ENCODE measurements at places on chromosomes 12 and 14. TPM values are rescaled to one million over a fixed set of nuclear protein-coding genes. Genes with fewer than 3 reads are reported as not detected.
A peak's percentile ranks its signal among the peaks of the same experiment; 100 is the strongest.

Gene FAIM2
- 4.7 TPM for polyA plus RNA-seq

Gene SOAT2
- 3.1 TPM for polyA plus RNA-seq

Gene KRT4
- polyA plus RNA-seq: 0.48 TPM

Gene AICDA
- 0.32 TPM for polyA plus RNA-seq

Gene C12orf75
- polyA plus RNA-seq: 75.2 TPM

Gene APOF
- 0.11 TPM for polyA plus RNA-seq

Gene OR4L1
- polyA plus RNA-seq: not detected

Gene TSPAN8
- 27.4 TPM for polyA plus RNA-seq

Gene KRT85
- not detected for polyA plus RNA-seq

Gene CMKLR1
- 4.7 TPM for polyA plus RNA-seq

Gene NAA30
- 28.1 TPM for polyA plus RNA-seq

DNA sequence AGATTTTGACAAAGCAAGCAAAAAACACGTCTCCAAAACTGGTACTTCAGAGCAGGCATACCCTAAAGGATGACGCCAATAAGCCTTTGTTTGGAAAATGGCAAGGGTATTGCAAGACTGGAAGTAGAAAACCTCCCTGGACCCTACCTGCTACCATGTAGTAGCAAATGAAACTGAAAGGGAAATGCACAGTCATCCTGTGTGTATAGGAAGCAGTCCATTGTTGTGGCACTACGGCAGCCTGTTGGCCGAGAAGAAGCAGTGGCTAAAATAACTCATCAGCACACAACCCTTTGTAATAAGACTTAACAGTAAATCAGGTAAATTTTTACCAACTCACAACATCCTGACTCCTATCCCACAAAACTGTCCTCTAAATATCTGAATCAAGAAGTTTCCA, 386.4 kb downstream of the RGS6 start:
- DNase-seq: no peak

GRCh38 chr14:103518422-103519042, 4.1 kb downstream of the CKB start:
- DNase-seq: no peak

DNA sequence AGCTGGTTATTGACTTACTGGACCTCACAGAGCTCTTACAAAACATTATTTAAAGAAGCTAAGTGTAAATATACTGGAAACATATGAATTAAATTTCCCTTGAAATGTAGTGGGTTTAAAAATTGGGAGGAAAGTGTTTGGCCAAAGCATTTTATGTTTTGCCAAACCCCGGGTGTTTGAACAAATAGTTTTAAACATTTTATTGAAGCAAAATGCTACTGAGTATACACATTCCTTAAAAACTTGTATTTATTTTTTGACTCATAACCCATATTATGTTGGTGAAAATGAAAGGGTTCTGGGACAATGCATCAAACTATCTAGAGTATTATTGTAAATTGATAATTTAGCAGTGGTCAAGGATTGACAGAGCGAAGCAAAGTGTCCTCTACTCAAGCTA, 1048.5 kb downstream of the SLC6A15 start:
- no peak for DNase-seq

DNA sequence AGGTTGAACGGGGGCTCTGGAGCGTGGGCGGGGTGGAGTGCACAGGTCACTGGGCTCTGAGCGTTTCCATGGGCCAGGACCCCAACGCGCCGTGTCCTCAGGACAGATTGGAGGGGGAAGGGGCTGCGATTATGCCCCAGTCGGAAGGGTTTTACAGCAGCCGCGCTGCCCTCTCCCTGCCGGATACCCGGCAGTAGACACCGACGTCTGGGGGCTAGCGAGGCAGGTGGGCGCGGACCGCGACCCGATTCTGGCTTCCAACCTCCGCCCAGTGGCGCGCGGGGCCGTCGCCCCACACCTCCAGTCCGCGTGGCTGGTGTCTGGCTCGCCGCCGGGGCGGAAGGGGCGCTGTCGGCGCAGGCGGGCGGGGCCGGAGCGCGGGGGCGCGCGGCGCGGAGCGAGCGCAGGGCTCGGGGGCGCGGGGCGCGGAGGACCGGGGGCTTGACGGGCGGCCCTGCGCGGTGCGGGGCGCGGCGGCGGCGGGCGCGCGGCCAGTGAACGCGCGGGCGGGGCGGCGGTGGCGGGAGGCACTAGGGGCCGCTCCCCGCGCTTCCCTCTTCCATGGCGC, 2.4 kb upstream of the KIF26A start:
- no peak for DNase-seq

DNA sequence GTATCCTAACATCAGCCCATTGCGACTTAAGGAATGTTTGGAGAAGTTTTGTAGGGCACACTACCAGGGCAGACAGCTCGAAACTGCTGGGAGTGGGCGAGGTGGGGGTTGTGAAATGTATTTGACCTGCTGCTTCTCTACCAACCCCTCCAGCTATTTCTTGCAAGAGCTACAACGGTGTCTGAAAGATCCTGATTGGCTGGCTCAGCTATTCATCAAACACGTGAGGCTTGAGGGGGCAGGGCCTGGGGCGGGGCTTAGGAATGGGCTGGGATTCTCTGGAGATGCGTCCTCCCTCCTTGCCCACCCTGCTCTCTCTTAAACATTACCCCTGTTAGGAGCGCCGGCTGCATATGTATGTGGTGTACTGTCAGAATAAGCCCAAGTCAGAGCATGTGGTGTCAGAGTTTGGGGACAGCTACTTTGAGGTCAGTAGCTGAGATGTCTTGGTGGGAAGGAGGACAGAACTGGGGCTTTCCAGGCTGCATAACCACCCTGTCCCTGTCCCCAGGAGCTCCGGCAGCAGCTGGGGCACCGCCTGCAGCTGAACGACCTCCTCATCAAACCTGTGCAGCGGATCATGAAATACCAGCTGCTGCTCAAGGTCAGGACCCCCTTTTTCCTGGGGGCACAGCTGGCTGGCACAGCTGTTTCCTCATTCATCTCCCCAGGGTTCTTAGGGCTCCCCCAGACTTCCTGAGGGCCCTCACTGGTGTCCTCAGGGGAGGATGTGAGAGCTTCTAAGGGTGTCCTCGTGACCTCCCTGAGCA, 3.1 kb downstream of the ARHGEF25 start:
- no peak for DNase-seq

DNA sequence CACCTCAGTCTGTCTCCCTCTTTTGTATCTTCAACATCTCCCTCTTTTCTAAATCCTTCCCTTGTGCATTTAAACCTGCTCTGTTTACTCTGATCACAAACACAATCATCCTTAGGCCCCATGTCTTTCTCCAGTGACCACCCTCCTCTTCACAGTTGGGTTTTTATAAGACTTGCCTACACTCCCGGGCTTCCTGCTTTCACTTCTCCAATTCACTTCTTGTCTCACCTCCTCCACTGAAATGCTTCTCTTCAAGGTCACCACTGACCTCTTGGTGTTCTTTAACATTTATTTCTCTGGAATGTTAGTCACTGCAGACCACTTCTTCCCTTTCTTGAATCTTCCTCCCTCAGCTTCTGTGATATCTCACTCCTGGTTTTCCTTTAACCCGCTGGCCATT, 8.7 kb upstream of the SMCO2 start:
- no peak for DNase-seq

DNA sequence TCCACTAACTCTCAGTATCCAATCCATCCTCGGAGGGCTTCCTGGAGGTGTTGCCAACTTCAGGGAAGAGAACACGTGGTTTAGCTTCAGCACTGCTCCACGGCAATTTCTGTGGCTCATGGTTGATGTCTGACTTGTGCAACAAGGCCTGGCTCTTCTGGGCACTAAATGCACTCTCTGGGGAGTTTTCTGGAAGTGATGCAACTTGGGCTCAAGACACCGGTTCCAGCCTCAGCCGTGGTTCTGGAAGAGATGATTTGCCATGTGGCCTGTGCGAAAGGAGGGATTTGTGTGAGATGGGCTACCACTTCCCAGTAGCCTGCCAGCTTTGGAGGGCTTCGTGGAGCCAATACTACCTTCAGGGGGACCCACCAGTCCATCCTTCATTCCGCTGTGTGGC, 118.6 kb upstream of the RTL1 start:
- no peak for DNase-seq

- no peak for DNase-seq
These were observed 58.1 kb upstream of the SRSF5 start for GRCh38 chr14:69708586-69709560.

- DNase-seq: no peak
These were observed 196.4 kb downstream of the RGS6 start for GRCh38 chr14:72128629-72129028.

- peak; percentile 2 for DNase-seq
These were observed 101.2 kb downstream of the EEA1 start for GRCh38 chr12:92827836-92828431.

DNA sequence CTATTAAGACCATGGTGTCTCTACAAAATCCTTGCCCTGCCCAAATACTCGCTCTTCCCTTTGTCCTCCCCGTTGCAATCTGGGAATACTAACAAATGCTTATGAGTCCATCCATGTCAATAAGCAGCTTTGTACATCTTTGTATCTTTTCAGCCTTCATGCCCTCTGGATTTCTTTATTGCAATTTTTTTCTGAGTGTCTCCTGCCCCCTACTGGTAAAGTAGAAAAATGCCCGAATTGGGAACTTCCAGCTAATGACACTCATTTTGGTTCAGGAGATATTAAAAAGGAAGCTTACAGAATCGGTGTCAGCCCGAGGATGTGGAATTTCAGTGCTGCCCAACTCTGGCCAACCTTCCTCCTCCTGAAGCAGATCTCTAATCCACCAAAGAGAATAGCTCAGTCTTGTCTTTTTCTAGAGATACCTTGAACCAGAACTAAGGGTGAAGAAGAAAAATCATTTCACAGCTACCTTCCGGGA, 46.0 kb downstream of the SH2B3 start:
- no peak for DNase-seq

GRCh38 chr14:64815257-64815656, 64.5 kb downstream of the SPTB start:
- no peak for DNase-seq

DNA sequence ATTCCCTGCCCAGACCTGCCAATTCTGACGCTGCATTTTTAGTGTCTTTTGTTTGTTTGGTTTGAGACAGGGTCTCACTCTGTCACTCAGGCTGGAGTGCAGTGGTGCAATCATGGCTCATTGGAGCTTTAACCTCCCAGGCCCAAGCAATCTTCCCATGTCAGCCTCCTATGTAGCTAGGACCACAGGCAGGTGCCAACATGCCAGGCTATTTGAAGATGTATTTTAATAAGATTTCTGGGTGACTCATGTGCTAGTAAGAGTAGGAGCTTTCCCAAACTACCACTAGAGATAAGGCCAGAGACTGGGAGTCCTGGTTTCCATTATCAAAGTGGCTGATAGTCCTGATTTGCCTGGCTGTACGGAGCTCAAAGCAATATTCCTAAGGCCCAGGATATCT, 693.3 kb downstream of the MED13L start:
- no peak for DNase-seq

DNA sequence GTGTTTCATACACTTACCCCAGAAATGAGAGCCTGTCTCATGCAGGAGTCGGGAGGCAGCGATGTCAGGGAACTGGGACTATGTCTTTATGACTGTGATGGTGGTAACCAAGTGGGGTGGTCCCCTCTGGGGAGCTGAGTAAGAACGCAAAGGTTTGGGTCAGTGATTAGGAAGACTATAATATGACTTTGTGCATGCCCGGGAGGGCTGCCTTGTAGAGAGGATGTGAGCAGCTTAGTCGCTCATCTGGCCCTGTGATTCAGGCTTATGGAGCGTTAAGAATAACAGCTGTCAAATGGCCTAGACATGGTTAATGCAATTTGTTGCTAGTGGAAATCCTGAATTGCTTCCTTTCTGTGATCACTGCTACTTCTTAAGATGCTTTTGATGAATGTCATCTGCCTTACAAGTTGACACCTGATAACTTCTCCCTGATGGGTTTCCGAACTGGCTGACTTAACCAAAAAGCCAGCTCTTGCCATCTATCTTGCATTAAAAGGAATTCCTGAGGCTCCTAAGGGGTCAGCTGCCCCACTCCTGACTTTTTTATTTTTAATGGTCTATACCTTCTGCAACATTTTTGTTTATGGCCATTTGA, 35.4 kb upstream of the AACS start:
- DNase-seq: no peak

DNA sequence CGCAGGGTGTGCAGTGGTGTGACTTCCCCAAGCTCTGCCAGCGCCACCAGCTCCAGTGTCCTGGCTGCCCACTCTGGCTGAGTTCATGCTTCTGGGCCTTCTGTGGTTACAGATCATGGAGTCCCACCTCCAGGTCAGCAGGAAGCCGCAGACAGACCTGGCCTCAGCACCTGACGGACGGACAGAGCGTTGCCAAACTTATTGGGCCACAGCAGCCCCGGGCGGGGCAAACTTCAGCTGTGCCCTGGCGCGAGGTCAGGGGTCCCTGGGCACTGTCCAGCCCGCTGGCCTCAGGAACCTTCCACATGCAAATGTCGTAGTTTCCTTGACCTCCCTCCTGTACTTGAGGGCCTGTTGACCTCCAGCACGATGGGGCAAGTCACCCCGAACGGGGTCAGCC, 11.2 kb downstream of the GPR132 start:
- no peak for DNase-seq

- DNase-seq: no peak
These were observed 12.2 kb upstream of the CALCOCO1 start for GRCh38 chr12:53739214-53740129.

DNA sequence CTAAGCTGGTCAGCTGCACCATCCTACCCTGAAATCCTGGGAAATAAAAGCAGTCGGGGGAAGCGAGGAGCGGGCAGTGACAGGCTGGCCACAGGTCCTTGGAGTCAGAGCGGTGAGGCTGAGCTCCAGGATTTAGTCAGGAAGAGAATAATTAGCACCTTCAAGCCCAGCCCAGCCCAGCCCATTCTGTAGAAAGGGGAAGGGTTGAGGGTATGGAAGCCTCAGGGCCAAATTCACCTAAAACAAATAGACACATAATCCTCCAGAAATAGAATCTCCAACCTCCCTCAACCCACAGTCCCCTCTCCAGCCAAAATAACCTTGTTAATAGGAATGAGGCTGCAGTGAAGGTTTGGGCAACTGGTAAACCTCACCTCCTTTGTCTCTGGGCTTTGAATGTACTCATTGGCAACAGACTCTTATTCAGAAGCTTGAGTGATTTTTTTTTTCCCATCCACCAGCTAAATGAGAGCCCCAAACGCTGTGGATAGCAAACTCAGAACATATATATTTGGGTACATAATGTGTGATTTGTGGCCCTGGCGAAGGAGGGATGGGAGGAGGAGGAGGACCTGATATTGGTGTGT, 334.1 kb downstream of the DPF3 start:
- DNase-seq: no peak

- no peak for DNase-seq
These were observed 234.0 kb downstream of the ETNK1 start for GRCh38 chr12:22858849-22859570.

GRCh38 chr12:115813256-115813655, 464.2 kb downstream of the MED13L start:
- no peak for DNase-seq

Measured in left renal cortex interstitium (tissue), 4 donors.